Activated CD8-positive, alpha-beta memory T cell treated with anti-CD3 and anti-CD28 coated beads for 1 hour (primary cell): ENCODE measurements at places on chromosomes 2 and 18.

GRCh38 chr18:3279201-3280185 lies 17.6 kb downstream of the MYL12B start:
- no peak for DNase-seq

DNA sequence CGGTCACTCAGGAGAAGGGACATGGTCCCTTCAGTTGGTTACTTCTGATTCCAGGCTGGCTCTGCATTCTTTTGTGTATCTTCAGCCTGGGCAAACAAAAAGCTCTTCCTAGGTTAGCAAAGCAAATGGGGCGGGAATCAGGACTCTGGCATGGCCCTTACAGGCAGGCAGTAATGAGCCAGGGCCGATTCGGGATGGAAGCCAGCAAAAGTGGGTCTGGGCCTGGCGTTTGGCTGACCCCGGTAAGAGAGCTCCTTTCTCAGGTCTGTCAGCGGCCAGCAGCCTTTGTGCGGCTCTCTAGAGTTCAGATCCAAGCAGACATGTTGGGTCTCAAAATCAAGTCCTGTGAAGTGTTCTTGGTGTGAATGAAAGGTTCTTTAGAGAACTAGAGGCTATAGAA lies 81.5 kb upstream of the EML6 start:
- no peak for DNase-seq

DNA sequence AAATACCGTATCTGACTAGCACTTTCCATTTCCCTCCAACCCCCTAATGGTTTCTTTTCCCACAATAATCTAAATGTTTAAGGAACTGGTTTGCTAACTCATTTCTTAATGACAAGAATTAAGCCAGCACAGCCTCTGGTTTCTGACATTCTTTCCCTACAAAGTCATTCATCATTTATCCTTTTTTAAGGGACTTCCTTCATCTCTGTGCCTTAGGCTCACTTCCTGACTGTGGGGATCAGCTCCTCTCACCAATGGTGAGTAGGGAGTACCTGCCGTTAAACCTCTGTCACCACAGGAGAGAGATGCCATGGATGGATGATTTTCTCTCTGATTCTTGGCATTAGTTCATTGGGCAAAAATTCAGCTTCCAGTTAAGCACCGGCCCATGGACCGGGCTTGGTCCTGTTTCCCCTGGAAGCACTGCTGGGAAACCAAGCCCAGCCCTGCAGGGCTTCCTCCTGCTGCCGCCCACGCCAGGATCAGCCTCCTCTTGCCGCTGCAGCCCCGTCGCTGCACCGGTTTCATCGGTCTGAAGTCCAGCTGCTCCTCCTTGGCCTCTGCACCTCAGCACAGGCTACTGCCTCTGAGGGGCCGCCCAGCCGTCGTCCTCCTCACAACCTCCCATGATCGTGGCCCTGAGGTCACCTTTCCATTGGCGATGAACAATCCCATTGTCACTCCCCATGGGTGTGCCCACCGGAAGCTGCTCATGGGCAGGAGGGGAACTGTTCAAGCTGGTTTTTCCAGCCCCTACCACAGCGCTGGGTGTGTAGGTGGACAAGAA lies 64.0 kb upstream of the ZNF516 start:
- no peak for DNase-seq

DNA sequence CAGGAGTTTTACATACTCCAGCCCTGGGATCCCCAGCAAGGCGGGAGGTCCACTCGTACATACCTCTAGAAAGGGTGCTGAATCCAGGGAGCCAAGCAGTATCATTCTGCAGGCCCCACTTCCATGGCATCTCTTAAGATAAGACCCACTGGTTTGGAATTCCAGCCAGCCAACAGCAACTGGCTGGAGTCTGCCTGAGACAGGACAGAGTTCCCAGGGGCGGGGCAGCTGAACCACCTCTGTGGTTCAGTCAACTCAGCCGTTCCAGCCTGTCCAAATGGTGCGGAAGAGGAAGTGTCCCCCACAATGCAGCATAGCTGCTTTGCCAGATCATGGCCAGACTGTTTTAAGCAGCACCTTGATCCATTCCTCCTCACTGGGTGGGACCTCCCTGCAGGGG lies 33.2 kb downstream of the ZNF892 start:
- DNase-seq = no peak

- DNase-seq = no peak
Observed at GRCh38 chr2:62459672-62460071, 46.3 kb downstream of the TMEM17 start.

- DNase-seq = no peak
Observed at GRCh38 chr2:219537657-219538488, 5.7 kb downstream of the CHPF start.

GRCh38 chr2:211367711-211368110 lies 811.3 kb downstream of the CPS1 start:
- DNase-seq = no peak

DNA sequence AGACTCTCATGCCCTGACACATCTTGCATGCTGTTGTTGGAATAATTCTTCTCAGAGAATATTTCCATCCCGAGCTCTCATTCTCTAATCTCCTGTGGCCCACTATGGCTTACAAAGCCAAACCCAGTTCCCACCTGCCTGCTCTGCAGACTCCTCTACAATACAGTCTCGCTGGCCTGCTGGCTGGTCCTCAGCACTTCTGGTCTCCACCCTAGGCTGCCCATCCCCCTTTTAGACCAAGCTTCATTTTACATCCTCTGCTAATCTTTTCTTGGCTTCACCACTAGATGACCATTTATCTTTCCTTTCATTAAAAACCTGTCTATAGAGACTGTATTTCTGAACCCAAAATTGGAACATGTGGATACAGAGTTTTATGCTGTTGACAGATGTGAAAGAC lies 42.5 kb upstream of the YPEL5 start:
- no peak for DNase-seq

DNA sequence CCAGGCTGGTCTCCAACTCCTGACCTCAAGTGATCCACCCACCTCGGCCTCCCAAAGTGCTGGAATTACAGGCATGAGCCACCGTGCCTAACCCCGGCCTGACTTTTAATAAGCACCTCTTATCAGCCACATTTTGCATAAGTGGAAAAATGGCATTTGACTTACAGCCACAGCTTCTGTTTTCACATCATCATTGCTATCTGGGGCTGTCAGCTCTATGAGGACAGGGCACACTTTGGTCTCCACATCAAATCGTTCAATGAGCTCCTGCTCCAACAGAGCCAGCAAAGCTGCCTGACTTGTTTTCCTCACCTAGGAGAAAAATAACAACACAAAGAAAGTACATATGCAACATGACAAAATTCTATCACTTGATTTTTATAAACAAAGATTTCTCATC lies 26.4 kb downstream of the PPP4R1 start:
- DNase-seq = no peak

DNA sequence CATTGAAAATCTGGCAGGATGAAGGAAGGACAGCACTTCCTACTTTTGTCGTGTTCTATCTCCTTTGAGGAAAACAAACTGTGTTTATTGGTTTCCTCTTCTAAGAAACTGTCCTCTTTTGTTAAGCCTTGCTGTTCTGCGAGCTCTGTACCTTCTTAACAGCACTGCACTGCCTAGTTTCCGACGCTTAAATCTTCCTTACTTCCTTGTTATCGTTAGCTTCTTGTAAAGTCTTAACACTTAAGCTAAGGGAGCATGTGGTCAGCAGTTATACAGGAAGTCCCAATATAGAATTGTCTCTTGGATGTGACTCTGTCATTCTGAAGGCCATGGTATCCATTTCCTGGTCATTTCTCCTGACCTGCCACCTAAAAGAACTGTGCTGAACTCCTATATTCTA lies 552.8 kb upstream of the NRP2 start:
- no peak for DNase-seq

- no peak for DNase-seq
Observed at GRCh38 chr2:10317646-10318045, 14.9 kb downstream of the HPCAL1 start.

GRCh38 chr2:108454440-108454839 lies 5.4 kb downstream of the GCC2 start:
- DNase-seq = no peak

- no peak for DNase-seq
Observed at GRCh38 chr2:52178845-52179244, 1146.9 kb upstream of the NRXN1 start.

GRCh38 chr2:109680523-109681297 lies 66.5 kb downstream of the SOWAHC start:
- DNase-seq = no peak

DNA sequence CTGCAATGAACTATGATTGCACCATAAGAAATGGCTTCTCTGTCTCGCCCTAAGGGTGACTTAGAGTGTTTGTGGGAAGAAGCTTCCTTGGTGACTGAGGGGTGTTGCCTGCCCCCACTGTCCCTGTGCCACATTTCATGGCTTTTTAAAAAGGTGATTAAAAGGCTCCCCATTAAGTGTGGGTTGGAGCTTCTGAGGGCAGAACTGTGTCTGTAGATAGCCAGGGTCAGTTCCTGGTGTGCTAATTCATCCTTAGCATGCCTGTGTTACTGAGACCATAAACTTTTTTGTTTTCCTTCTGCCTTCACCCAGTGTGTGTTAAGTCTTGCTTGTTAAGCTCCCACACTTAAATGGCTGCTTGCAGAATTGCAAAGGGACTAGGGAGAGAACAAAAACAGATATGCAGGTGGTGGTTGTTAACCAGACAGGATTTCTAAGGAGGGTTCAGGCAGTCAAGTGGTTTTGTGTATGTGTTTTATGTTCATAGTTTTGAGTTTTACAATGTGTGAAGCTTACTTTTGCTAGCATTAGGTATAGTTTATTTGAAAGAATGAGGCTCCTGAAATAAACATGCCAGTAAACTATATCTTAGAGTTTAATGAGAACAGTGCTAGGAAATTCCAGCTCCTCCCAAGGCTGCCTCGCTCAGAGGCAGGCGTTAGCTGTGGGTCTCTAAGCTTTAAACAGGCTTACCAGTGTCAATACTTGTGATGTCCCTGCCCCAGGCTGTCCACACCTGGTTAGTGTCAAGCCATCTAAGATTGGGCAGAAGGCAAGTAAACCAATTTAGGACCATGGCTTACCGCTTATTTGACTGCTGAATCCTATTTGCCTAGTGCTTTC lies 14.5 kb downstream of the CERS6 start:
- DNase-seq = no peak

DNA sequence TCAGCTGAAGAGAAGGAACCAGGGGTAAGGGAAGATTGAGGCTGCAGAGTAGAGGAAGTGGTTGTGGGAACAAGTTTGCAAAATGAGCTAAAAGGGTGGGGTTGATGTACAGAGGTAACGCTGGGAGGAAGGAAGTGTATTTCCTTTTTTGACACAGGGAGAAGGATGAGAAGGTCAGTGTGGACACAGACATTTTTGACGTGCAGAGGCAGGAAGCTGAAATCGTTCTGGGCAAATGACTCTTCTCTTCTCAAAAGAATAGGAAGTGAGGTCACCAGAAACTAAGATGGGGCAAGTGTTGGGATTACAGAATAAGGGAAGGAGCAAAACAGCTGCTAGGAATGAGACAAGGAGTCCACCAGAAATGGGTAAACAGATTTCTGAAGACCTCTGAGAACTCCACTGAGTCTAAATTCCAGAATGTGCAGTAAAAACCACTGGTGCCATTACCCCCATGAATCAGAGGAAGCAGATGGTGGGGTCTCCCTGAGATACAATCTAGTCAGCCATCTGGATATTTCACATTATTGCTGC lies 20.0 kb upstream of the RNF149 start:
- no peak for DNase-seq
